Ovary (tissue), 10 donors: ENCODE measurements at places on chromosomes 11 and 22. TPM values are rescaled to one million over a fixed set of nuclear protein-coding genes. Genes with fewer than 3 reads are reported as not detected.

The RFPL2 gene
- polyA plus RNA-seq: not detected

The SLC25A17 gene
- 61.4 TPM for polyA plus RNA-seq

The ACER3 gene
- 2.4 TPM for polyA plus RNA-seq

The RCN1 gene
- 221 TPM for polyA plus RNA-seq

The ZBTB3 gene
- polyA plus RNA-seq: 3.5 TPM

The PLEKHB1 gene
- 1.4 TPM for polyA plus RNA-seq

The THY1 gene
- 15.0 TPM for polyA plus RNA-seq

The CREB3L1 gene
- 25.9 TPM for polyA plus RNA-seq

The APOL4 gene
- polyA plus RNA-seq: 8.5 TPM

The MEI1 gene
- 1.1 TPM for polyA plus RNA-seq

The KIAA1671 gene
- polyA plus RNA-seq: 9.8 TPM

The ZNF215 gene
- polyA plus RNA-seq: 0.42 TPM

The HTR3B gene
- polyA plus RNA-seq: not detected

The OR51T1 gene
- polyA plus RNA-seq: not detected

The DEUP1 gene
- polyA plus RNA-seq: 0.05 TPM

The OR4D5 gene
- polyA plus RNA-seq: not detected

The PMM1 gene
- 19.9 TPM for polyA plus RNA-seq

The POTEH gene
- not detected for polyA plus RNA-seq

The C1QTNF4 gene
- 22.2 TPM for polyA plus RNA-seq

- no peak for DNase-seq
Observed at GRCh38 chr11:44748606-44749005, 21.8 kb downstream of the TSPAN18 start.

DNA sequence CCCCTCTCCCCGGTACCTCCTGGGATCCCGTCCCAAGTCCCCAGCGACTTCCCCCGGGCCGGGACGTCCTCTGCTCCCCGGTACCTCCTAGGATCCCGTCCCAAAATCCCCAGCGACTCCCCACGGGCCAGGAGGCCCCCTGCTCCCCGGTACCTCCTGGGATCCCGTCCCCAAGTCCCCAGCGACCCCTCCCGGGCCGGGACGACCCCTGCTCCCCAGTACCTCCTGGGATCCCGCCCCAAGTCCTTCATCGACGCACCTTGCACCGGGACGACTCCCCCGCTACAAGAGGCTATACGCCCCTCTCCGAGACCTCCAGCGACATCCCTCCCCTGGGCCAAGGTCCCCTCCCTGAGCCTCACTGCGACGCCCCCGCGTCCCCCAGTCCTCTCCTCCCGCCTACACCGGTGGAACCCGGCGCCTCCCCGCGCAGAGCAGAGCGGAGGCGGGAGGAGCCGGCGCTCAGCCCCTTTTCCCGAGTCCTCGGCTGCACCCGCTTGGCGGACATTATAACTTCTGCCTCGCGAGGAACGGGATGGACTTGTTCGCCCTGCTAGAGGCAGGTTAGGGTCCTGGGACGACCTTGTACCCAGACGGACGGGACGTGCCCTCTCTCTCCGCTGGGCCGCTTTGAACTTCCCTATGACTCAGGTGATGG is 912 bp downstream of the KREMEN1 start:
- DNase-seq: peak; percentile 77

- DNase-seq: peak; percentile 20
Observed at GRCh38 chr11:15208378-15209222, 93.9 kb downstream of the INSC start.

GRCh38 chr11:128884054-128884453 is 7.1 kb upstream of the KCNJ5 start:
- no peak for DNase-seq

DNA sequence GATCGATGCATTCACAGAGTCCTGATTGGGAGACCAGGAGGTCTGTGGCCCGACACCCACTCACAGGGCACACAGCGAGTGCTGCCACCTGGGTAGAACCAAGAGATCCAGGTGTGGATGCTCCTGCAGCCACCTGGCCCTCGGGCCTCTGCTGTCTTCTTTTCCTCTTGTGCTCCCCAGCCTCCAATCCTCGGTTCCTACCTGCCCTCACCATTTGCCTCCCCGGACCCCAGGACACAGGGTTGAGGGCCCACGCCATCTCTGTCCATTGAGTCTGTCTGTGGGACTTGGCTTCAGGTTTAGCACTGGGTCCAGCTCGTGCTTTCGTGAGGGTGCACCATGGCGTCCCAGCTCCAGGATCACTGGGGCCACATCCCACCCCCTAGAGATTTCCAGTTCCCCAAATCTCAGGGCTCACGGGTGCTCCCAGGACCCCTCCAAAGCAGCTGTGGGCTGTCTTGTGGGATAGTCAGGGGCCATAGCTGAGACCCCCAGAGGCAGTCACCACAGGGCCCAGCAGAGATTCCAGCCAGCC is 591.1 kb downstream of the BRD1 start:
- no peak for DNase-seq

DNA sequence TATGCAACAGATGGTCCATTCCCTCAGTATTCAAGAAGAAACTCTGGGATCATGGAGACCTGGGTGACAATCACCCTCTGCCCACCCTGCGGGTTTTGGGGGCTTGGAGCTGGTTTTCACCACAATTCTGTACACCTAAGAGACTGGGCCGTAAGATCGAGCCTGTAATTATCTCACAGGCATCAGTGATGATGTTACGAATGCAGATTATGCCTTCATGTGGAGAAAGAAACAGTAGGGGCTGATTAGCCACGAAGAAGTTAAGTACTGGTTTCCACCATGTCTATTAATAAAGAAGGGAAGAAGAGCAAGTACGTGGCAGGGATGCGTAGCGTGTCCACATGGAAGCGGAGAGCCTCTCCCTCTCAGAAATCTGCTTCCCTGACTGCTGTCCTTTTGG is 5.3 kb upstream of the EFCAB6 start:
- DNase-seq: no peak

DNA sequence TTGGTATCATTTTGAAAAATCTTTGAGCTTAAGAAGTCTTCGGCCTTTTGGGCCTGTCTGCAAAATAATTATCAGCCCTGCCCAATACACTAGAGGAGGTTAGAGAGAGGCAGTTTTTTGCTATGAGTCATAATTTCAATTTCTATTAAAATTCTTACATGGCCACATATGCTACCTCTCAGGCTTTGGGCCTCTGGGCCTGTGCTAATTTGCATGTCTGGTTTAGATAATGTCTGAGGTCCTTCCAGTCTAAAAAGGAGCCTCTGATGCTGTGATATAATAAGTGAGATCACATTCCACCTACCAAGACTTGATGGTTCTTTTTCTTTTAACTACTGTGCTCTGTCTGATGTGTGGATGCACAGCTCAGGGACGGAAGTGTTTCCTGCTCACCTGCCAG is 70.8 kb downstream of the KCNJ1 start:
- DNase-seq: no peak

GRCh38 chr22:17950651-17951214 is 73.6 kb downstream of the MICAL3 start:
- no peak for DNase-seq

DNA sequence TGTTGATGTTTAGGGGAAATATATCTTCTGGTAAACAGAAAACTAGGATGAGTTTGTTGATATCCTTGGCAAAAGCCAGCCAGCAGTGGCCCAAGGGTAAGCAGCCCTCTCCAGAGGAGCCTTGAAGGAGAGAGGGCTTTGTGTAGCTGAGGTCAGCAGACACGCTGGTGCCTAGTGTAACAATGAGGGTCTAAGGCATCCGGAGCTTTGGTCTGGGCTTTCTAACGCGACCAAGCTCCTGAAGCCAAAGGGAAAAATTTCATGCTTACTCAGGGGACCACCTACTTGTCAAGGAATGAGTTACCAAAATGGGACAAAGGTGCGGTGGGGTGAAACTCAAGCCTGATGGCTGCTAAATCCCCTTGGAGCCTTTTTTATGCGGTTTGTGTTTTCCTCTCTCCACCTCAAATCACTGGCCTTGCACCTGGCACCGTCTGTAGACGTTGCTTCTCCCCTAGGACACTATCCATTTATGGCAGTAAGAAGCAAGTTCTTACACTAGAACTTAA is 134.9 kb downstream of the DBX1 start:
- DNase-seq: no peak

GRCh38 chr11:66172146-66172545 is 96.3 kb upstream of the RAB1B start:
- no peak for DNase-seq

GRCh38 chr11:47348859-47349258 is 3.6 kb downstream of the MYBPC3 start:
- no peak for DNase-seq

- no peak for DNase-seq
Observed at GRCh38 chr11:129747071-129747470, 68.6 kb upstream of the TMEM45B start.

DNA sequence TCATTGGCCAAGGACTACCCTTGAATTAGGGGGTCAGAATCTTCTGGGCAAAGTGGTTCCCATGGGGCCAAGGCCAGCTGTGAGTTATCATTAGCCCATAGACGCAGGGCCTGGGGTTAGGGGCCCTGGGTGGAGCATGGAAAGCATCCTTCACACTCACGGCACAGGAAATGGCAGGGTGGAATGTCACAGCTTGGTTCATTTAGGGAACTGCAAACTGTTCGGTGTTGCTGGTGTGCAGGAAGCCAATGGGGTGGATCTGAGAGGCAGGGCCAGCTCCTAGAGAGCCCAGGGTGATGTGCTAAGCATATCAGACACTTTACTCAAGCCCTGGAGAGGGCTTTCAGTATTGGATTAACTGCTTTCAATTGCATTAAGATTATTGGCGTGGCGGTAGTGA is 42.9 kb downstream of the TECTA start:
- DNase-seq: no peak

DNA sequence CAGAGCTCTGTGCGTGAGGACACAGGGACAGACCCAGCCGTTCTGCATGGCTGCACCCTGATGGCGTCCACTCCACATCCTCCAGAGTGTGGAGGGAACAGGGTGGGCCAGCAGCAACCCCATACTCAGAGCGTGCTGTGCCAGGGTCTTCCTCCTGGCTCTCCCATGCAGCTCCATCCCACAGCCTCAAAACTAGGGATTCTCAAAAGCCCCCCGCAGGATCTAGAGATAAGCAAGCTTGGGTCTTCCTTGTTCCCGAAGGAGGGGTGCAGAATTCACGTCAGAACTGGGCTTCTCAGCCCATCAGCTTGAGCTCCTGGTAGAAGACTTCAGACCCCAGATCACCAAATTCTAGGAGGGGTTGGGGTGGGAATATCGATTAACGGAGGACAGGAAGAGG is 858.8 kb downstream of the TBC1D22A start:
- no peak for DNase-seq

DNA sequence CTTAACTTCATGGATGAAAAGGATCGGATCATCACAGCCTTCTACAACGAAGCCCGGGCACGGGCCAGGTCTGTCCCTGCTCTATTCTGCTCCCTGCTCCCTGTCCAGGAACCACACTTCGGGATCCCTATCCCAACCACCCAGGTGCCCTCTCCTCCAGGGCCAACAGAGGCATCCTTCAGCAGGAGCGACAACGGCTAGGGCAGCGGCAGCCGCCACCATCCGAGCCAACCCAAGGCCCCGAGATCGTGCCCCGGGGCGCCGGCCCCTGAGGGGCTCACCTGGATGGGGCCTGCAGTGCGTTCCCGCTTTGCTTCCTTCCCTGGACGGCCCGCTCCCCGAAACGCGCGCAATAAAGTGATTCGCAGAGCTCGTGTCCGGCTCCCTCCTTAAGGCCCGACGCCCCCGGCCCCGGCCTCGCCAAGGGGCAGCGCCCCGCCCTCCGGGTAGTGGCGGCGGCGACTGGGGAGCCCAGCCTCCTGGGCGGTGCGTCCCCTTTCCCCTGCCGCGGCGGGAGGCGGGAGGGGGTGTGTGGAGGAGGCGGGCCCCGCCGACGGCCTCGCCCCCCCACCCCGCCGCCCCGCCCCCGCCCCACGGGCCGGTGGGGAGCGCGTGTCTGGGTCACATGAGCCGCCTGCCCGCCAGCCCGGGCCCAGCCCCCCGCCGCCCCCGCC is at the start of gene VEGFB:
TSS of gene VEGFB (plus strand) at position 672 of the 674 bp plus-strand sequence. CDS start 250 bp downstream, outside the sequence.
- peak; percentile 78 for DNase-seq

DNA sequence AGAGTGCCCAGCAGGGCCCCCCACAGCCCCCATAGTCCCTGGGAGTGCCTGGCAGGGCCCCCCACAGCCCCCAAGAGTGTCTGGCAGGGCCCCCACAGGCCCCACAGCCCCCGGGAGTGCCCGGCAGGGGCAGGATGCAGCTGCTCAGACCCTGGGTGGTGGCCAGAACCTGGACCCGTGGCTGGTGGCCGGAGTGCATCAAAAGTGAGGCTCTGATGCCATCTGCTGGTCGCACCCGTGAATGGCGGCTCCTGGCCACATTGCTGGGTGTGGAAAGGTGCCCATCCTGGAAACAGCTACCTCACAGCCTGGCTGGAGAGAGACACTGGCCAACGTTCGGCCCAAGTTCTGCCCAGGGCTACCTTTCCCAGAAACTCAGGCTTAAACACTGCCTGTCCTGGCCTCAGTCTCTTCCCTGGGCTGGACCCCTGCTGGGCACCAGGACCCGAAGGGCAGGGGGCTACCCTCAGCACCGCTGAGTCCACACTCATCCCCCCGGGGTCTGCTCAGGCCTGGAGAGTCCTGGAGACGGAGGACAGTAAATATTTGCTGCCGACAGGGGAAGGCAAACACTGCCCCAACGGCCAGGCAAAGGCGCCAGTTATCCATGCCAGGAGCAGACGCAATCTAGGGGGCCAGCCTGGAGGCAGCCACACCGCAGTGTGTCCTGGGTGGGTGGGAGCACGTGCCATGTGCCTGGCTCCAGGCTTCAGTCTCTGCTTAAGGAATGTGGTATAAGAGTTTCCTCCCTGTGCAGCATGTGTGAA is 4.4 kb downstream of the INS start:
- peak; percentile 73 for DNase-seq

- no peak for DNase-seq
Observed at GRCh38 chr22:36662981-36663380, 40.6 kb downstream of the CACNG2 start.

GRCh38 chr11:105937738-105938137 is 84.3 kb downstream of the MSANTD4 start:
- DNase-seq: no peak

DNA sequence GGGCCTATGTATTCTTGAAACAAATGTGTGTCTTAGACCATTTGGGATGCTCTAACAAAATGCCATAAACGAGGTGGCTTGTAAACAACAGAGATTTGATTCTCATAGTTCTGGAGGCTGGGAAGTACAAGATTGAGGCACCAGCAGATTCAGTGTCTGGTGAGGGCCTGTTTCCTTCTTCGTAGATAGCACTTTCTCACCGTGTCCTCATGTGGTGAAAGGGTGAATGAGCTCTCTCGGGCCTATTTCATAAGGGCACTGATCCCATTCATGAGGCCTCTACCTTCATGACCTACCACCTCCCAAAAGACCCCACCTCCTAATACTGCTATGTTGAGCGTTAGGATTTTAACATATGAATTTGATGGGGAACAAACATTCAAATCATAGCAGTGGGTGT is 6.4 kb upstream of the NNMT start:
- DNase-seq: no peak

DNA sequence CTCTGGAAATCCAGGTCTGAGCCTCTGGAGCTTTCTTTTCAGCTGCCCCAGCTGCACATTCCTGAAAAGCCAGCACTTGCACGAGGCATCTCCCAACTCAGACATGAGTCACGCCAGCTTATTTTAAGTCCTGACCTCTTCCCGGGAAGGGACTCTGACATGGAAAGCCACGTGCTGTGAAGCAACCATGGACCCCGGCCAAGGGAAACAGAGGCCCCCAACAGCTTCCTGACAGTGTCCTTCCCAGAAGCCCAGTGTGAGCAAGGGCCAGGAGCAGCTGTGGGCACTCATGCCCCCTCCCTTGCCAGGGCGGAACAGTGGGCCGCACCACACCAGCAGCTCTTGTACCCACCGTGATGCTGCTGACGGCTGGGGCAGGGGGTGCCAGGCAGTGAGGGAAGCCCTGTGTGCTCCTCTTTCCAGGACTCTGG is 118.8 kb upstream of the CADM1 start:
- peak; percentile 72 for DNase-seq
